Epithelial cell of esophagus (primary cell): ENCODE measurements at places on chromosomes 1 and 21.

GRCh38 chr1:53134961-53135734 is 7.3 kb downstream of the SLC1A7 start:
- DNase-seq: peak; percentile 8

DNA sequence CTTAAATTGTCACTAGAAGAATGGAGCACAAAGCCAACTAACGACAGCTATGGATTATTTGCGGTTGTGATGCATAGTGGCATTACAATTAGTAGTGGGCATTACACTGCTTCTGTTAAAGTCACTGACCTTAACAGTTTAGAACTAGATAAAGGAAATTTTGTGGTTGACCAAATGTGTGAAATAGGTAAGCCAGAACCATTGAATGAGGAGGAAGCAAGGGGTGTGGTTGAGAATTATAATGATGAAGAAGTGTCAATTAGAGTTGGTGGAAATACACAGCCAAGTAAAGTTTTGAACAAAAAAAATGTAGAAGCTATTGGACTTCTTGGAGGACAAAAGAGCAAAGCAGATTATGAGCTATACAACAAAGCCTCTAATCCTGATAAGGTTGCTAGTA is 13.5 kb downstream of the USP1 start:
- no peak for DNase-seq

- no peak for DNase-seq
Measured at GRCh38 chr1:194042736-194043135, 856.3 kb upstream of the B3GALT2 start.

GRCh38 chr1:94014635-94015488 is 105.6 kb upstream of the GCLM start:
- peak; percentile 43 for DNase-seq

DNA sequence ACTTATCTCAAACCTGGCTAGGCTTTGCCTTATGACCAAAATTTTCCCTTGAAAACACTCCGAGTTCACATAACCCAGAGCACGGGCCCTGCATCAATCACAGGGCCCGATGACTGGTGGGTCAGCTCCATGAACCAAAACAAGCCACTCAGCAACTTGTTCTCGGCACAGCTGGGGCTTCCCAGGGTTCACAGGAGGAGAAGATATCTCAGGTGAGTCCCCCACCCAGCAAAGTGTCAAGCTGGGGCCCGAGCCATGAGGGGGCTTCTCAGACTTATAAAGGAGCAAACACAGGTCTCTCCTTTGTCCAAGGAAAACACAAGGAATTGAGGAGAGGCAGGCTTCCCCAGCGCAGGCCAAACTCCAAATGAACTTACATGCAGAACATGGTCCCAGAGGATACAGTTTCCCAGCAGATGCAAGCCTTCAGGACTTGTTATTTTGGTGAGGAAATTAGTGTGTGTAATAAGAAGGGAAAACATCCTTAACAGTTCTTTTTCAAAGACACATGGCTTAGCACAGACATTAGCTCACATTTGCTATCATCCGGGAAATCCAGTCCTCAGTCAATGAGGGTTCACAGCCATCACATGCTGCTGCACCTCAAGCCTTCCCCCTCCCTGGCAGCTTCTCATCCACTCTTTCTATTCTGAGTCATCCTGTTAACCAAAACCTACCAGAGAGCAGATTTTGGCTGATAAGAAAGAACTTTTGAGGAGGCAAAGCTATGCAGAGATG is 98.1 kb upstream of the NFIA start:
- no peak for DNase-seq

DNA sequence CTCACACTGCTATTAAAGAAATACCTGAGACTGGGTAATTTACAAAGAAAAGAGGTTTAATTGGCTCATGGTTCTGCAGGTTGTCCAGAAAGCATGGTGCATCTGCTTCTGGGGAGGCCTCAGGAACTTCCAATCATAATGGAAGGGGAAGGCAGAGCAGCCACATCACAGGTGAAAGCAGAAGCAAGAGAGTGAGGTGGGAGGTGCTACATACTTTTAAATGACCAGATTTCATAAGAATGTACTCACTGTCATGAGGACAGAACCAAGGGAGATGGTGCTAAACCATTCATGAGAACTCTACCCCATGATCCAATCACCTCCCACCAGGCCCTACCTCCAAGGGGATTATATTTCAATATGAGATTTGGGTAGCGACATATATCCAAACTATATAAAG is 55.7 kb downstream of the MRPL39 start:
- DNase-seq: no peak

- no peak for DNase-seq
Measured at GRCh38 chr1:53655931-53656746, 82.8 kb downstream of the GLIS1 start.

- no peak for DNase-seq
Measured at GRCh38 chr1:69643266-69643665, 75.5 kb downstream of the LRRC7 start.

DNA sequence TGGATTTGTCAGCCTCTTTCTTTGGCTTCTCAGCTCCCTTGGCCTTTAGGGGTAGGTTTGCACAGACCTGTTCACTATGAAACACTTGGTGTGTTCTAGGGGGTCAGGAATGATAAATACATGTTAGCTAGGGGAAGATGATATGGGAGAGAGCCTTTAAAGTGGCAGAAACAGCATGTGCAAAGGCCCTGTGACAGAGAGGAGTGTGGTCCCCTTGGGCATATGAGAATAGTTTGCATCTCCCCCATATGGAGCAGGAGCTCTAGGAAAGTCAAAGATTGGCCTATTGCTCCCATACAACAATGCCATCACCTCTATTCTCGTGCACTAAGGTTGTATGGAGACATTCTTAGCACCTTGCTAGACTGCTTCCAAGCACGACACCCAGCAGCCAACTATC is 10.7 kb upstream of the NTPCR start:
- DNase-seq: no peak

GRCh38 chr1:22122273-22123070 is 20.4 kb downstream of the WNT4 start:
- DNase-seq: no peak

DNA sequence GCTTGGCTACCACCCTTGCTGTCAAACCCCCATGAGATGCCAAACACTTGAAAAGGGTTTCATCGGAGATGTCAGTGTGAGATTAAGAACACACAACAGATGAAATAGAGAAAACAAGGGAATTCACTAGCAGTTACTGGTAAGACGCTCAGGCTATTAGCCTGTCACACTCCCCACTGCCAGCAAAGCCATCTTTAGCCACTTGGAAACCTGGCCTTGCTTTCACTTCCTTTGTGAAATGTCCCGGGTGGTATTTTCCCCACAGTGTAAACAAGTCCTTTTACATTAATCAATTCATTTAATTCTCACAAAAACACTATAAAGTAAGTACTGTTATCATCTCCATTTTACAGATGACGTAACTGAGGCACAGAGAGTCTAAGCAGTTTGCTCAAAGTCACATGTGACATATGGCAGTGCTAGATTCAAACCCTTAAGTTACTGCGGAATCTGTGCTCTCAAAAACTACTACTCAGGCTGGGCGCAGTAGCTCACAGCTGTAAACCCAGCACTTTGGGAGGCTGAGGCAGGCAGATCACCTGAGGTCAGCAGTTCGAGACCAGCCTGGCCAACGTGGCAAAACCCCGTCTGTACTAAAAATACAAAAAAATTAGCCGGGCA is 32.7 kb upstream of the KHDRBS1 start:
- no peak for DNase-seq

GRCh38 chr1:10292188-10292587 is 81.8 kb downstream of the KIF1B start:
- peak; percentile 5 for DNase-seq

- DNase-seq: peak; percentile 7
Measured at GRCh38 chr1:208631506-208631905, 387.3 kb upstream of the PLXNA2 start.

GRCh38 chr1:203103216-203103615 is 17.4 kb upstream of the MYOG start:
- DNase-seq: no peak

DNA sequence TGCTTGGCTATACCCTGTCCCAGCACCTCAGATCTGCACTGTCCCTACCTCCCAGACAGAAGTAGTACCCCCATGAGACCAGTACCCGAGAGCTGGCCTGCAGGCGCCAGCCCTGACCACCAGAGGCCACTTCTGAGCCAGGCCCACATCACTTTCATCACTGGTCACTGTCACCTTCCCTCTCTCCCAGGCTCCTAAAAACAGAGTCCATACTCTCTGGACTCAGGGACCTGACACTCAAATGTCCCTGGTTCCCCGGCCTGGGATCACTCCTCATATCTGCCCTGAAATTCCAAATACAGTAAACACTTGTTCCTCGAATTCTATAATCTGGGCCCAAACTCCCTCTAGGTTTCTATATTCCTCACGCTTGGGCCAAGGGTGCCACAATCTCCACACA is 18.7 kb downstream of the TMEM53 start:
- no peak for DNase-seq

DNA sequence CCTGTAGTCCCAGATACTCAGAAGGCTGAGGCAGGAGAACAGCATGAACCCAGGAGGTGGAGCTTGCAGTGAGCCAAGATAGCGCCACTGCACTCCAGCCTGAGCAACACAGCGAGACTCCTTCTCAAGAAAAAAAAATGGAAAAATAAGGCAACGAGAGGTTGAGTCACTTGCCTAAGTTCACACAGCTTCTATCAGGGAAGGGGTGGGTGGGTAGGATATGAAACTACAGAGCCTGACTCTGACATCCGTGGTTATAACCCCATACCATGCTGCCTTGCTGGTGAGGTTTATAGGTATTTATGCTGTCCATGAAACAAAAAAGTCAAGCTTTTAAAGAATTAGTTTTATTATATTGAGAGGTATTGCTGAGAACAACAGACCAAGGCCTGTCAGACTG is 61.5 kb upstream of the RAB4A start:
- DNase-seq: no peak

DNA sequence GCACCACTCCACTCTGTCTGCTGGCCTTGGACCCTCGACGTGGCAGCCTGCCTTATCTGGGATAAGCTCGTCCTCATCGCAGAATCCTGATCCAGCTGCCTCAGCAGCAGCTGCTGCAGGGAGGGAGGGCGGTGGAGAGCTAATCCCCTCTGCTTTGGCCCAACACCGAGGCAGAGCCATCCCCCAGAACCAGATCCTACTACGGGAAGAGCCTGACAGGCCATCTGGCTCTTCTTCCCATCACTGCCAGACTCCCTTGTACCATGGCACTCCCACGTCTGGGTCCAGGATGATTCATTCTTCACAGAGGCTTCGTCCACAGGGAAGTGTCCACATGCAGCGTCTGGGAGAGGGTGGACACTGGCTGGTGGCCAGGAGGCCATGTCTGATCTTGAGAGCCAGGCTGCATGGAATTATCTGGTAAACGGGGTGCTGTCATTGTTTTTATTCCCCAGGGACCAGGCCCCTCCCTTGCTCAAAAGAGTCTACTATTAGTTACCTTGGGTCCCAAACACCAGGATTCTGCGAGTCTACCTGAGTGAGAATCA is 14.6 kb upstream of the PKP1 start:
- DNase-seq: peak; percentile 75

GRCh38 chr1:43705982-43706597 is 1.2 kb upstream of the ST3GAL3 start:
- DNase-seq: peak; percentile 28

DNA sequence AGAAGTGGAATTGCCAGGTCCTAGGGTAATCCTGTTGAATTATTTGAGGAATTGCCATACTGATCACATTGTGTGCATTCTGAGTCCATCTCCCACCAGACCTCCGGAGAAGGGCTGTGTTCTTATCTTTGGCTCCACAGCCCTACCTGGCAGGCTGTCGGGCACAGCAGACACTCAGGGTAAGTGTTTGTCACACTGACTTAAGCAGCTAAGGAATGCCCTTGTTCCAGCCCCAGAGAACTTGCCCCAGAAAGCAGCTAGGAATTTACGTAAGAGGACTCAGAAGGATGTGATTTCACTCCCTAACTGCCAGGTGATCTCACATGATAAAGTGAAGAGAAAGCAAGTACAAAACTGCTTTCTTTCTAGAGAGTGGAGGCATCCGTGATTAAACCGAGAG is 21.0 kb downstream of the VASH2 start:
- no peak for DNase-seq

GRCh38 chr21:34031835-34032370 is 41.5 kb upstream of the MRPS6 start:
- DNase-seq: peak; percentile 17

- DNase-seq: no peak
Measured at GRCh38 chr21:46128106-46128932, 27.1 kb downstream of the FTCD start.

- DNase-seq: peak; percentile 66
Measured at GRCh38 chr1:205658943-205659581, 21.2 kb downstream of the SLC45A3 start.

DNA sequence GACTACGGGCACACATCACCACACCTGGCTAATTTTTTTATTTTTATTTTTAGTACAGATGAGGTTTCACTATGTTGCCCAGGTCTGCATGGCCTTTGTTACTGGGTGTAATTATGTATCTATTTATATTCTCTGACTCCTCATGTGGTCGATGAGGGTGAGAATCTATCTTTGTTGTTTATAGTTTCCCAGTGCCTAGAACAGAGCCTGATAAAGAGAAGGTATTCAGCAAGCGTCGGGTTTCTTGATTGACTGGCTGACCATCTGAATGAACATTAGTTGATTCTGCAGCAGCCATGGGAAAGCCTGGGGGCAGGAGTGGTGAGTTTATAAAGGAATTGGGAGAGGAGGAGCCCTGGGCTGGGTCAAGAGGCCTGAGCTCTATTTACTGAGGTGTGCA is 28.5 kb downstream of the SERINC2 start:
- no peak for DNase-seq

DNA sequence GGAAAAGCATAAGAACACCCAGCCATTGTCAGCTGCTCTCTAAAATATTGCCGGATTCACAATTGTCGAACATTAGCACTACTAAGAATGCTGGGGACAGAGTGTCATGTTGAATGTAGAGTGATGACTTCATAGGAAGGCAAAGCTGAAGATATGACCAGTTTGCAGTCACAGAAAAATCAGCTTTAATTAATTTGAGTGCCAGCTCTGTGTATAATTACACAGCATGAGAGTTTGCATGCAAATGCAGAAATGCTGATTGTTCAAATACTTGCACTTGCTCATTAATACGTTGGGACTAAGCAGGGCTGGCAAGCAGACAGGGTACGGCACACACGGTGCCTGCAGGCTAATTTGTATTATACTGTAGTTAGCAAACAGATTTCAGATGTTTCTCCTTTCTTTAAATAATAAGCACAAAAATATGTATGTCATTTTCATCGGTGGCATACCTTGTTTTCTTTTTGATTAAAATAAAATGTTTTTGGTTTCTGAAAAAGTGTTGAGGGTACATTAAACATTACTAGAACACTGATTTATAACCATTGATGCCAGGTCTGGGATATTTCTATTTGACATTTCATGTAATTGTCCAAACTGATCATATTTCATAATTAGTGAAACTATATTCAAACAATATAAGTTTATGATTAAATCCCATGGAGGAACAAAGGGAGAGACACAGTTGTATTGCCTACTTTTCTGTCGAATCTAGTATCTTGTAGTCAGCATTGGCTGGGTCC is 99.8 kb upstream of the ADGRL2 start:
- DNase-seq: peak; percentile 27

- DNase-seq: peak; percentile 84
Measured at GRCh38 chr1:150009604-150010392, 728 bp downstream of the OTUD7B start.
